NK-92 treated with Interleukin-12 subunit alpha and Interleukin-12 subunit beta, amount 100 ng/mL, for 24 hours (cell line): ENCODE measurements at places on chromosomes 5 and 9.

GRCh38 chr5:1332461-1333001 is 12.4 kb downstream of the CLPTM1L start:
- no peak for DNase-seq

DNA sequence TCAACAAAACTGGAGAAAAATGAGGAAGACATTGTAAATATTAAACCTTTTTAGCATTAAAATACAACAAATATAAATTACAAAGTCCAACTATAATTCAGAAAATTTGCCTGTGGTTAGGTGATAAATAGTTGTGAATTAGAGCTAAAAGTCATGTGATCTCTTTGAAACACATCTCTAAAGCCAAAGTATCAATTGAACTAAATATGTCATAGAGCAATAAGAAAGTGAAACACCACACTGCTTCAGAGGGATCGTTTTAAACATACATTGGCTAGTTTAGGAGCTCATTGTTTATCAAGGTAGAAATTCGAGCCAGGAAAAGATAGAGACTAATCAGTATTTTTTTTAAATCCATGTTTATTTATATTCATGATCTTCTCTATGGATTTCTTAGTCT is 606.3 kb upstream of the ITGA1 start:
- no peak for DNase-seq

GRCh38 chr9:109604781-109605180 is 106.7 kb upstream of the PTPN3 start:
- DNase-seq, result no peak

GRCh38 chr5:172235827-172236736 is 42.1 kb downstream of the EFCAB9 start:
- DNase-seq, result no peak

DNA sequence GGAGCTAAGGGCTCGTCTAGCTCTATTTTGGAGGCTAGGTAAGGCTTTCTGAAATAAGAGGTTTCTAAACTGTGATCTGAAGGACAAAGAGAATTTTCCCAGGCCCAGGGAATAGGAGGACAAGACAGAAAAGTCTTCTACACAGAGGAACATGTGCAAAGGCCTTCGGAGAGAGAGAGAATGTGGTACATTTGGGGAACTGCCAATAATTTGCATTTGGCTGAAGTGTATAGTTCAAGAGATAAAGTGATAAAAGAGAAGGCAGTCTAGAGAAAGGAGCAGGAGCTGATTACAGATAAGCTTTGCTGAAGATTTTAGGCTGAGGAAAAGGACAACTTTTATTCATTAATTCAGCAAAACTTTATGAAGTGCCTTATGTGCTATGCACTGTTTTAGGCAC is 214.4 kb upstream of the ELL2 start:
- DNase-seq, result no peak

DNA sequence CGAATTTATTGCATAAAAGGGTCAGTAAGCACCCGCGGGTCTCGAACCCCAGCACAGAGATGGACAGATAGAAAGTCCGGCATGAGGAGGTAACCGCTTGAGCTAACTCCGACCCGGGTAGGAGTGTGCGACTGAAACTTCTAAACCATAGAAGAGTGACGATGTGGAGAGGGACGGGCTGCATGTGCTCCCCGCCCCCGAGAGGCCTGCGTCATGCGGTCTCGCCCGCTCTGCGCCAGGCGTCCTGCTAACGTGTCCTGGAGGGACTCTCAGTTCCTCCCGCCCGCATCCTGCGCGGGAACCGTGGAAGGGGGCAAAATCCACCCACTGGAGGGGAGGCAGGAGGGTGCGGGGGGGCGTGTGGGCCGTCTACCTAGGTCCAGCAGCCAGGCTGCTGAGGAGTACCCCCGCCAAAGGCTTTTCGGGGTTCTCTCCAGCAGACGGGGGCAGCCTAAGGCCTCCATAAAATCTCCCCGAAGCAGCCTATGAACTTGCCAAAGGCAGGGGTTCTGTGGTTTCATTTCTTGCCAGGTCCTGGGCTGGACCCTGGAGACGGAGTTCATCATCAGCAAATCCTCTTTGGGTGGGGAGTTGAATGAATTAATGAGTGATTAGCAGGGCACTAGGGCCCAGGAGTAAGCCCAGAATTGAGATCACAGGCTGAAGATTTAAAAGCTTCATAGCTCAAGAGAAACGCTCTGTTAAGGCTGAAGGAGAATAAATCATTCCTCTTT is 51.9 kb downstream of the TGFBI start:
- no peak for DNase-seq
